ENCODE measurements at places on chromosomes 1 and 21. TPM values are rescaled to one million over a fixed set of nuclear protein-coding genes. Genes with fewer than 3 reads are reported as not detected.

HSPB7 gene
- 6.8 TPM for total RNA-seq

TMED5 gene
- total RNA-seq, result 15.0 TPM

CD2 gene
- total RNA-seq, result 6.3 TPM

TMPRSS3 gene
- total RNA-seq, result 1.3 TPM

TRIM17 gene
- total RNA-seq, result not detected

LEMD1 gene
- total RNA-seq, result not detected

- no peak overlapping the region for H3K27ac ChIP-seq
- H3K27me3 ChIP-seq, result no peaks in the 10 kb centered on the region
- no peaks in the 10 kb centered on the region for H3K4me1 ChIP-seq
- peaks cover 25% of the 10 kb centered on the region for H3K36me3 ChIP-seq
Measured at GRCh38 chr1:159056069-159056698, 20.4 kb downstream of the AIM2 start.

DNA sequence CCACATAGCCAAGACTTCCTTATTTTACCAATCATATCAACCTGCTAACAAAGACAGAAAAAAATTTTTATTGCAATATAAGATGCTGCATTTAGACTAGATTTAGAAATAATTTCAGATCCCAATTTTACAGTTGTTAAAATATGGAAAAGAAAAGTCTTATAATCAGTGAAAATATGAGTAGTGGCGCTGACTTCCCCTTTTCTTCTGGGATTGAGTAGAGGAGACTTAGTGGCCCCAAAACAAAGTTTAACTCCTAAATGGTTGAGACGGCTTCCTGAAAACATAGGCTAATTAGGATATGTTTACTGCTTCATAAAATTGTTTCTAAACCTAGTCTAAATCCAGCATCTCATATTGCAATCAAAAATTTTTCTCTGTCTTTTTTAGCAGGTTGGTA, 68.4 kb downstream of the RAB3GAP2 start:
- H3K4me3 ChIP-seq, result no peak overlapping the region
- H3K27ac ChIP-seq, result no peak overlapping the region
- no peaks in the 10 kb centered on the region for H3K27me3 ChIP-seq
- H3K36me3 ChIP-seq, result peaks cover 44% of the 10 kb centered on the region
- H3K4me1 ChIP-seq, result no peaks in the 10 kb centered on the region
- DNase-seq, result no peak

GRCh38 chr1:3251099-3251806, 182.2 kb downstream of the PRDM16 start:
- no peak overlapping the region for H3K27ac ChIP-seq
- H3K4me3 ChIP-seq, result no peak overlapping the region
- peaks cover 6% of the 10 kb centered on the region for H3K4me1 ChIP-seq
- no peaks in the 10 kb centered on the region for H3K36me3 ChIP-seq
- no peak for DNase-seq
- H3K27me3 ChIP-seq, result peaks cover 31% of the 10 kb centered on the region

GRCh38 chr1:46012236-46012635, 120.2 kb downstream of the PIK3R3 start:
- H3K4me3 ChIP-seq, result no peak overlapping the region
- no peak overlapping the region for H3K27ac ChIP-seq
- H3K36me3 ChIP-seq, result peaks cover 38% of the 10 kb centered on the region
- DNase-seq, result no peak
- H3K4me1 ChIP-seq, result no peaks in the 10 kb centered on the region

GRCh38 chr21:29333406-29333805, 34.7 kb downstream of the BACH1 start:
- H3K4me3 ChIP-seq, result no peak overlapping the region
- H3K36me3 ChIP-seq, result no peaks in the 10 kb centered on the region
- H3K27ac ChIP-seq, result no peak overlapping the region

DNA sequence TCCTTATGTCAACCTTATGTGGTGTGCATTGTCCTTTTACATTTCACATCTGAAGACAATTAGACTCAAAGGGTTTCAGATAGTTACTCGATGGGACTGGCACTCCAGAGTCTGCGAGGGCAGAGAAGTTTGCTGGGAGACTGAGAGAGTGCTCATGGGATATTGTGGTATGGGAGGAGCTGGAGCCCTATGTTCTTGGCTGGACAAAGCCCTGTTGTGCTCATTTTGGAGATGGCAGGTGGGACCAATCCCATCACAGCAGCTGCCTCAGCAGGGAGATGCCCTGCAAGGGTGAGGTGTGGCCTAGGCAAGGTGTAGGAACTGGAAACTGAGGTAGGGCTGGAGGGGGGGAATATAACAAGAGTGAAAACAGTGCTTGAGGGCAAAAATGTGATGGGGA, 43.5 kb upstream of the CRNN start:
- no peak for DNase-seq
- H3K4me3 ChIP-seq, result no peak overlapping the region
- no peaks in the 10 kb centered on the region for H3K27me3 ChIP-seq
- no peak overlapping the region for H3K27ac ChIP-seq
- H3K4me1 ChIP-seq, result no peaks in the 10 kb centered on the region
- H3K36me3 ChIP-seq, result no peaks in the 10 kb centered on the region

- H3K27me3 ChIP-seq, result no peaks in the 10 kb centered on the region
- H3K27ac ChIP-seq, result no peak overlapping the region
- H3K4me1 ChIP-seq, result no peaks in the 10 kb centered on the region
Measured at GRCh38 chr21:18155508-18156193, 89.0 kb upstream of the CHODL start.

GRCh38 chr1:211490038-211490678, 1.8 kb downstream of the RD3 start:
- no peaks in the 10 kb centered on the region for H3K4me1 ChIP-seq
- H3K4me3 ChIP-seq, result no peak overlapping the region
- no peaks in the 10 kb centered on the region for H3K36me3 ChIP-seq

DNA sequence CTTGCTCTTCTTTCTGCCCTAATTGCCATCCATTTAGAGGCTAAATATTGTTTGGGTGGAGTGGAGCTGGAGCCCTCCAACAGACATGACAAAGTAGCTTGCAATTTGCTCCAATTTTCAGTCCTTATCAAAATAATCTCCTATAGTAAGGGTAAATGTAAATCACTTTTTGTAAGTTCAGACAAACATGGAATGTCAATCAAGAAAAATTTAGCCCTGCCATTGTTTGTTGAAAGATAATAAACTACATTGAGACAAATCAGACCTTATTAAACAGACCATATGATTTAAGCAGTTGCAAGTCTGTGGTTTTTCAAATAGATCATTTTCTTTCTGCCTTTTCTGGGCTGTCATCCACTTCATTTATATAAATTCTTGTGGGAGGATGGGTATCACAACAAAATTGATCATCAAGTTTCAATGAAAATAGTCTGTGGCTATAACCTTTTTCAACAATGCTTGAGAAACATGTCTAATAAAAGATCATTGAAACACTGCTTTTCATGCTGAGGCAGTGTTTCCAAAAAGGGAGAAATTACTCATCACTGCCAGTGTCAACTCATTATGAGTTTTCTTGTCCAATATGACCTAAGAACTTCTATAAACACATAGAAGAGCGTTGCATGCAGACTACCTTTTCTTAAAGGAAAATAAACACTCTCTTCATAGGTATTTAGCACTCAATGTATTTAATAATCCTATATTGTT, 1152.0 kb upstream of the B3GALT2 start:
- H3K36me3 ChIP-seq, result no peaks in the 10 kb centered on the region
- H3K27ac ChIP-seq, result no peak overlapping the region
- H3K27me3 ChIP-seq, result no peaks in the 10 kb centered on the region
- no peaks in the 10 kb centered on the region for H3K4me1 ChIP-seq

DNA sequence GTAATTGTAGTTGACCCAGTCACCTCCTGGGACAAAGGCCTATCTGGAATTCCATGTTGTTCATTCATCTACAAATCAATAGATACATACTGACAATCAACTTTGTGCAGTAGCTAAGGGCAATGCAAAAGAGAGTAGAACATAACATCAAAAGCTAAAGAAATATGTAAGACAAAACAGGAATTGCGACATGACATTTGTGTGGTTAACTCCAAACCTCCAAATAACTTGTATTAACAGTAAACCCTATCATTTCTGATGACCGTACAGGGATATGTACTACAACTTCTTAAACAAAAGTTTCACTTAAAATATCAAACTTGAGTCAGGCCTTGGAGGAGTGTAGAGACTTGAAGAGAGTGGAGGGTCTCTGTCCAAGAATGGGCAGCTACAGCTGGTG, 317.6 kb downstream of the SPATA17 start:
- no peaks in the 10 kb centered on the region for H3K27me3 ChIP-seq
- H3K4me1 ChIP-seq, result no peaks in the 10 kb centered on the region
- no peak overlapping the region for H3K27ac ChIP-seq
- H3K36me3 ChIP-seq, result no peaks in the 10 kb centered on the region

DNA sequence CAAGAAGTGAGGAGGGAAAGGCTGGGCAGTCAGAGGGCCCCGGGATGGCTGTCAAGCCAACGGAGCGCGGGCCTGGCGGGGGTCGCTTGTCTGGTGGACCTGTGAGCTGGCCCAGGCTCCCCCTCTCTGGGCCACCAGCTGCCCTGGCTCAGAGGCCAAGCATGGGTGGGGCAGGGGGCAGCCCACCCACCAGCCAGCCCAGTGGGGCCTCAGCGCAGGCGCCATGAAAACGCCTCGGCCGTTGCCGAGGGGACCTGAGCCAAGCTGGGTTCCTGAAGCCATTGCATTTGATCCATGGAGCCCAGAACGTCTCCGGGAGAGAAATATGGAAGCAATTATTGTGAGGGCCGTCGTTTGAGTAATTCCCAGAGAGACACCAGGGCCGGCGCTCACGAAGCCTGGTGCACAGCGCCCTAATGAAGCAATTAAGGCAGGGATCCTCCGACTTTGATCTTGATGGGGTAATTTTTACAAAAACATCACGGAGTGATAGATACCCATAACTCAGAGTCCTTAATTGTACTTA, 90.5 kb upstream of the TTC34 start:
- H3K27ac ChIP-seq, result no peak overlapping the region
- peaks cover 35% of the 10 kb centered on the region for H3K27me3 ChIP-seq
- no peak overlapping the region for H3K4me3 ChIP-seq
- no peaks in the 10 kb centered on the region for H3K4me1 ChIP-seq
- no peak for DNase-seq
- H3K36me3 ChIP-seq, result no peaks in the 10 kb centered on the region

DNA sequence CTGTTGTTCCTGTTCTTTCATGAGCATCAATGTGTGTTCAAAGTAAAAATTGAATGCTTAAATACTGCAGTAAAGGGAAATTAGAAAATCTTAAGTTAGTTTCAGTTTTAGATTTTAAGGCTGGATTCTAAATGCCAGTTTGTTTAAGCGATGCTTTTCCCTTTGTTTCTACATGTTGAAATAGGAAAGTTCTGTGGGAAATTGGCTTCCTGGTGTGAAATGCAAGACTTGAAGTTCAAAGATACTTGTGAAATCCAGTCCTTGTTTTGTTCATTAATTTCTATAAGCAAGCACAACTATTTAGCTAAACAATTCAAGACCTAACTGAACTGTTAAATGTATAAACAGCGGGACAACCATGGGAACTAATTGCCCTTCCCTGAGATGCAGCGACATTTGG, 149.1 kb downstream of the LYPLAL1 start:
- H3K4me1 ChIP-seq, result no peaks in the 10 kb centered on the region
- H3K27me3 ChIP-seq, result no peaks in the 10 kb centered on the region
- no peak overlapping the region for H3K4me3 ChIP-seq
- DNase-seq, result no peak

DNA sequence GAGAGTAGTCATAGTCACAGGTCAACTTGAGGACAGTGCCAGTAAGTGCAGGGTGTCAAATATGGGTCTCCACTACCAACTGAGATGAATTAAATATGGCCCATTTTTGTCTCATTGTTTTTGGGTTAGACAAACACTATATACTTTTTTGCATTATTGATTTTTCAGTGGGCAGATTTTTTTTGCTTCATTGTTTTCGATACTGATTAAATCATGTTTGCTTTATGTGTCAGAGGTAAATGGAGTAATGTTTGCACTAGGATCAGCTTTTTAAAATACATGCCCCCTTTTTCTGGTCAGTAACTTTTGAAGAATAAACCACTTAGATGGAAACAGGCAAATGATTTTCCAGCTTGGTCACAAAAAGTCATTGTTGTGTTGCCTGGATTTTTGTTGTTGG, 199.0 kb downstream of the USH2A start:
- no peak overlapping the region for H3K27ac ChIP-seq
- no peak for DNase-seq
- peaks cover 10% of the 10 kb centered on the region for H3K4me1 ChIP-seq

GRCh38 chr21:41616031-41616591, 108.2 kb upstream of the TMPRSS2 start:
- H3K27ac ChIP-seq, result peak overlapping the region; percentile 69
- H3K4me3 ChIP-seq, result no peak overlapping the region
- no peaks in the 10 kb centered on the region for H3K36me3 ChIP-seq
- no peak for DNase-seq

- H3K4me3 ChIP-seq, result no peak overlapping the region
- DNase-seq, result no peak
Measured at GRCh38 chr1:228219245-228219961, 11.6 kb downstream of the OBSCN start.

Data from transverse colon (tissue), 4 donors.